ENCODE measurements at places on chromosomes 3 and 15. TPM values are rescaled to one million over a fixed set of nuclear protein-coding genes. Genes with fewer than 3 reads are reported as not detected.

FSIP1 gene
- total RNA-seq = 0.22 TPM

ARPP21 gene
- not detected for total RNA-seq

DNA sequence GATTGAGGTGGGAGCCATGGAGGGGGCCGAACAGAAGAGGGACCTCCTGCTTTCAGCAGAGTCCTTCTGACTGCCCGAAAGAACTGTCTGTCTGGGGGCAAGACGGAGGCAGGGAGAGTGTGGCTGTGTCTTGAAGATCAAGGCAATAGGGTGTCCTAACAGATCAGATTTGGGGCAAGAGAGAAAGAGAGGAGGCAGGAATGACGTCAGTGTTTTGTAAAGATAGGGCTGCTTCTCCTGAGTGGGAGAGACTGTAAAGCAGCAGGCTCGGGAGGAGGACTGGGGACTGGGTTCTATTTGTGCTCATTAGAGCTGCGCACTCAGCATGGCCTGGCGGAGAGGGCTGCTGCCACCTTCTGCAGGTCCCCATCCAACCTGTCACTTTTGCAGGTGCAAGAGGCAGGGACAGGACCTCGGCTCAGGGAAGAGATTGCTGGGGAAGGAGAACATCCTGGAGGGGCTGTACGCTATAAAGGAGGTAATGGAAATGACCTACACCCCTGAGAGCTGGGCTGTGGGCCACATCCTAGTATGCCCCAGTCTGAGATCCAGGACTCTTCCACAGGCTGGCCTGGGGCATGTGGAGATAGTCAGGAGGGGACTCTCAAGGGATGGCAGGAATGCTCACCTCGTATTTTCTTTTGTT is 29.0 kb upstream of the FGD5 start:
- H3K27ac ChIP-seq = no peak overlapping the region
- H3K4me3 ChIP-seq = no peak overlapping the region
- H3K27me3 ChIP-seq = no peaks in the 10 kb centered on the region
- H3K4me1 ChIP-seq = no peaks in the 10 kb centered on the region

GRCh38 chr3:182892226-182892625 is 88.1 kb downstream of the DCUN1D1 start:
- no peak for DNase-seq
- no peak overlapping the region for H3K27ac ChIP-seq
- H3K27me3 ChIP-seq = no peaks in the 10 kb centered on the region
- no peaks in the 10 kb centered on the region for H3K4me1 ChIP-seq
- H3K4me3 ChIP-seq = no peak overlapping the region
- H3K36me3 ChIP-seq = no peaks in the 10 kb centered on the region

DNA sequence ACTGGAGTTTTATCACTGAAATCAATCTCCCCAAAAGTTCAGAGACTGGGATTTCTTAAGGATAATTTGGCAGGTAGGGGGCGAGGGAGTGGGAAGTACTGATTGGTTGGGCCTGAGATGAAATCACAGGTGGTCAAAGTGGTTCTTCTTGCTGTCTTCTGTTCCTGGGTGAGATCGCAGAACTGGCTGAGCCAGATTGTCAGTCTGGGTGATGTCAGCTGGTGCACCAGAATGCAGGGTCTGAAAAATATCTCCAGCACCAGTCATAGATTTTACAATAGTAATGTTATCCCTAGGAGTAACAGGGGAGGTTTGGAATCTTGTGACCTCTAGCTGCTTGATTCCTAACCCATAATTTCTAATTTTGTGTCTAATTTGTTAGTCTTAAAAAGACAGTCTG is 86.7 kb upstream of the SLC25A36 start:
- H3K4me3 ChIP-seq = no peak overlapping the region
- H3K27ac ChIP-seq = no peak overlapping the region
- H3K27me3 ChIP-seq = no peaks in the 10 kb centered on the region
- H3K4me1 ChIP-seq = no peaks in the 10 kb centered on the region
- H3K36me3 ChIP-seq = no peaks in the 10 kb centered on the region

DNA sequence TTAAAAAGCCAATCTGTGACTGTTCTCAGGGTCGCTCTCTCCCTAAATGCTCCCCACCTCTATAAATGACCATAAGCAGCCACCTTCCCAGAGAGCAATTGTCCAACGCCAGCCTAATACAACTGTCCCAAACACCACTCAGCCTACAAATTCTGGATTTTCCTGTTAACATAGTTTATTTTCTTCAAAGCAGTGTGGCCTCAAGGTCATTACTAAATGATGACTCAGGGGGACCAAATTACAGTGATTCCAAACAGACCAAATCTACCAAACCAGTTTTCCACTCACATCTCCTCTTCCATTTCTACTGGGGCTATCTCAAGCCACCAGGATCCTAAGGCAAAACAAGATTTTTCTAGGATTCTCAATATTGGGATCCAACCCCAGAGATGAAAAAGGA is 22.5 kb downstream of the HEXA start:
- no peak overlapping the region for H3K4me3 ChIP-seq
- no peaks in the 10 kb centered on the region for H3K27me3 ChIP-seq
- peaks cover 3% of the 10 kb centered on the region for H3K36me3 ChIP-seq

DNA sequence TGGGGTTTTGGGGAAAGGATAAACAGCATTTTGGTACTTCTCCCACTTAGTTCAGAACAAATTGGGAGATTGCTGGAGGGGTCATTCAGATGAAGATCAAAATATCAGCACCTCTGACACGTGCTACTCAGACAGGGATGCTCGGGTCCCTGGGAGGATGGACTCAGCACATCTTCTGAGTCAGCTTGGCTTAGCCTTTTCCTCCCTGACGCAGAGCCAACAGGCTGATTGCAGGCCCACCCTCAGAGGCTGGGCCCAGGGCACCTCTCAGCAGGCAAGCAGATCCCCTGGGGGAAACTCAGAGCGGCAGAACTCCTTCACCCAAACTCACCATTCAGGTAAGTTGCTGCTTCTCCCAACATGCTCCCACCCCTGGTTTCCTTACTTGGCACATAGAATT is 304.9 kb downstream of the TLE3 start:
- no peak overlapping the region for H3K4me3 ChIP-seq
- no peak overlapping the region for H3K27ac ChIP-seq
- no peak for DNase-seq
- no peaks in the 10 kb centered on the region for H3K36me3 ChIP-seq
- H3K4me1 ChIP-seq = peaks cover 22% of the 10 kb centered on the region

- no peak overlapping the region for H3K27ac ChIP-seq
- peaks cover 3% of the 10 kb centered on the region for H3K27me3 ChIP-seq
- no peak for DNase-seq
Measured at GRCh38 chr15:71811752-71812735, 1.7 kb downstream of the NR2E3 start.
